Effector memory CD8-positive, alpha-beta T cell (primary cell): ENCODE measurements at places on chromosomes 3 and 15.

GRCh38 chr15:55237219-55238130 lies 40.7 kb upstream of the RSL24D1 start:
- no peak for DNase-seq

DNA sequence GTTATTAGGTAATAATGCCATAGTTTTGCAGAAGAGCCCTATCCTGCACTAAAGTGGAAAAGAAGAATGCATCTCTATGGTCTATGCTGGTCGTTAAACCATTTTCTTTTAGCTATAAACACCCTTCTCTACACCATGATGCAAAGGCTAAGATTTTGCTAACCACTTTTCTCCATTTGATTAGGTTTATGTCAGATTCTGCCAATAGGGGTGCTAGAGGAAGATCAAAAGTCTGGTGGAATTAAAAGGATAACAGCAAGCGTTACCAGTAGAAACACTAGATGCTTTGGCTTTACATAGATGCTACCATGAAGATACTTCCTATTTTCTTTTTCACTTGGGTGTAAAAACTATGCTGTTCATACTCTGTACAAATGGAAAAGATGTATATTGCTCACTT lies 669.8 kb upstream of the ARPP21 start:
- no peak for DNase-seq

- no peak for DNase-seq
Observed at GRCh38 chr3:124557433-124558232, 172.6 kb upstream of the UMPS start.

- no peak for DNase-seq
Observed at GRCh38 chr15:44715142-44715796, 4.0 kb downstream of the B2M start.

- DNase-seq: no peak
Observed at GRCh38 chr3:10228248-10228950, 19.9 kb upstream of the TATDN2 start.

GRCh38 chr15:90818251-90819210 lies 49.9 kb upstream of the FURIN start:
- DNase-seq: no peak

DNA sequence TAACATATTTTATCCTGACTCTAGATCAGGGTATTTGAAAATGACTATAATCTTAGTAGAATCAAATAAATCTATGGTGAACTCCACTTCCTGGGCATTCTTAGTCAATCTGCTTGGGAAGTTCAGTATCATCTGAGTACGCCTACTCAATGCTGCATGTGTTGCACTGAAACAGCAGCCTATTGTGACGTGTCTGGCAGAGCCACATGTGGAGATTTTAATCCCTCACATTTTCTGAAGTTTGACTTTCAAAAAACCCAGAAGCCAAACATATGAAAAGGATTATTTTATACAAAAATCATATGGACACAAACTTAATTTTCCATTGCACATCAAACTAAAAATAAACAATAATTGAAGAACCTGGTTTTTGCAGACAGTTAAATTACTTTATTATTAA lies 798.3 kb downstream of the ROBO1 start:
- DNase-seq: no peak

DNA sequence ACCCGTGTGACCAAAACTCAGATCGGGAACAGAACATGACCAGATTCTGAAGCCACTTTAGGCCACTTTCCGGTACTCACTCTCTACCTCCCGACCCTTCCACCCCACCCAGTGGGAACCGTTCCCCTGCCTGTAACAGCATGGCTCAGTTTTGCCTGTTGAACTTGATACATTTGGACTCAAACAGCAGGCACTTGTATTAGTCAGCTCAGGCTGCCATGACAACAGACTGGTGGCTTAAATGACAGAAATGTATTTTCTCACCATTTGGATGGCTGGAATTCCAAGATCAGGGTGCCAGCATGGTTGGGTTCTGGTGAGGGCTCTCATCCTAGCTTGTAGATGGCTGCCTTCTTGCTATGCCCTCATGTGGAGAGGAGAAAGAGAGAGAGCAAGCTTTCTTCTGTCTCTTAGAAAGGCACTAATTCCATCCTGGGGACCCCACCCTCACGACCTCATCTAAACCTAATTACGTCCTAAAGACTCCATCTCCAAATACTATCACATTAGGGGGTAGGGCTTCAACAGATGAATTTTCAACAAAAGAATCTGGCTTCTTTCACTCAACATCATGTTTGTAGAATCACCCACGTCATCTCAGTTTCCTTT lies 9.3 kb upstream of the SSUH2 start:
- DNase-seq: no peak

- no peak for DNase-seq
Observed at GRCh38 chr3:153734777-153735551, 386.2 kb upstream of the ARHGEF26 start.

DNA sequence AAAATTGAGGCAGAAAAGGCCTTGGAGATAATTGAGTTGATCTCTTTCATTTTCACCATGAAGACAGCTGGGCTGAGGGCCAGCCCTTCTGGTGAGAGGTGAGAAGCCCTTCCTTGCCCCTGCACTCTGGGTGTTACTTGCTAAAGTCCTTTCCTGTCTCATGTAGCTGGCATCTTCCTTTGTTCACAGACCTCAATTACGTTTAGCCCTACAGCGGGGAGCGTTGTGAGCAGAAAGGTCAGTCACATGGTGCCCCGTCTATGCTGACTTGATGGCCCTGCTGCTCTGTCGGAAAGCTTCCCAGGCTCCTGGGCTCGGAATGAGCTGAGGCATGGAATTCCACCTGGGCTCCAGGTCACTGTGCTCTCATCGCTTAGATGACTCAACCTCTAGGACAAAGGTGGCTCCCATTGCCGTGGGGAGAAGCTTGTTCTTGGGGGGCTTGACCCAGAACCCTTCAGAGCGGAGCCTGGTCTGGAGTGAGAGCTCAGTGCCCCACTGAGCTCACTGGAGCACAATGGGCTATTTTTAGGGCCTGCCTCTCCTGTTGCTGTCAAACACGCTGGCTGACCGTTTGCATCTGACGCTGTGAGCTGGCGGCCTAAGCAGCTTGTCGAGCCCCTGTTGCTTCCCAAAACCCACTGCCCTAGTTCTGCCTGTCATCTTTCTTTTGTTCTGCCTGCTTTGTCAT lies 47.0 kb downstream of the RPLP1 start:
- no peak for DNase-seq

DNA sequence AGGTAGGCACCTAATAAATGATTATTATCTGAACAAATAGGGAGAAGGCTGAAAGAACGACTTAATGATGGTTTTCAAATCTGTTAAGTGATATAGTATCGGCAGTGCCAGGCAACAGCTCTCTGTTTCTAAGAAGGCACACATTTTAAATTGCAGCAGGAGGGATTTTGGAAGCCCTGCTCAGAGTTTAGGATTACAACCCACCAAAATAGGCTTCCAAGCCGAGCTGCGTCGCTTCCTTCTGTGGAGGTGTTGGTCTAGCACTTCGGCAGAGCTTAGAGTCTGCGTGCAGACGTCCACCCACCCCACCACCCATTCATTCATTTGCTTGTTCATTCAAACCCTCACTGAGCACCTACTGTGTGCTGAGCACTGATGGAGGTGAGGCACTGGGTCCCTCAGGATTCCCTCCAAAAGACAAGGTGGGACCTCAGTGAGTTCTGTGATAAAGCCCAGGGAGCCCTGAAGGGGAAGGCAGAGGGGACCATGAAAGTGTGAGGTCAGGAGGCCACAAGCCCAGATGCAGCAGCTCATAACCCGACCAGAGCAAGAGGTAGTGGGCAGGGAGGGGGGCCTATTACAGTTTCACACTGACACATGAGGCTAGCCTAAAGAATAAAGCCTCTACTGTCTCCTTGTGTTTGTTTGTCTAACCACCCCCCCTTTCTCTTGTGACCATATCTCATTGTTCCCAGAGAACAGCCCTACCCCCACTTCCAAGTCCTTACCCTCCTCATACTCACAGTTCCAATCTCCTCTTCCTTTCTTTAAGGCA lies 8.9 kb downstream of the ADCY5 start:
- DNase-seq: no peak

- DNase-seq: no peak
Observed at GRCh38 chr15:70142322-70143191, 44.8 kb upstream of the TLE3 start.

- DNase-seq: no peak
Observed at GRCh38 chr15:82018201-82018600, 27.6 kb downstream of the MEX3B start.

DNA sequence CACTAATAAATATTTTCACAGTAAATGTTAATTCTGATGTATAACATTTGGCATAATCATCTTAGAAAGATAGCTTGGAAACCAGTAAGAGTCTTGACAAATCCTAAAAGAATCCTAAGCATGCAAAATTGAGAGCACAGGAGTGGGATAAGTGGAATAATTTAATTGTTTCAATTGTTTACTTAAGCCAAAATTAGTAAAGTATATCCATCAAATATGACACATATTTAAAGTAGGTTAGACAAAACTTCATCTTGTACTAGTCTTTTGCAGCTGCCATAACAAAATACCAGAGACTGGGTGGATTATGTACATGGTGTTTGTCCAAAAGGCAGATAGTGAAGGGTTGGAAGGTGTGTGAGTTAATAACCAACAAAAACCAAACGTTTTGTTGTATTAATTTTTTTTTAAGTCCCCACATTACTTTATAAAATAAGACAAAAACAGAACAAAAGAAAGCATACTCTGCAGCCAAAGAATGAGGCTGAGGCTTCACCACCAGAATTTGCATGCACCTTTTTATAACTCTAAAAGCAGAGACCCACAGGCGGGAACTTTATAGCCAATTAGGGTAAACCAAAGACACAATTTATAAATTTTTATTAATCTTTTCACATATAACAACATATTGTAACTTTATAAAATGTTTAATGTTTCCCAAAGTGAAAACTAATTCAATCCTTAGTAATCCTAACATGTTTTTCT lies 41.9 kb upstream of the CD200R1L start:
- DNase-seq: no peak

GRCh38 chr3:72182206-72182605 lies 397.3 kb upstream of the PROK2 start:
- DNase-seq: no peak

GRCh38 chr3:19173945-19174344 lies 25.6 kb downstream of the KCNH8 start:
- DNase-seq: no peak

- DNase-seq: no peak
Observed at GRCh38 chr3:58874248-58874741, 175.5 kb downstream of the CFAP20DC start.

DNA sequence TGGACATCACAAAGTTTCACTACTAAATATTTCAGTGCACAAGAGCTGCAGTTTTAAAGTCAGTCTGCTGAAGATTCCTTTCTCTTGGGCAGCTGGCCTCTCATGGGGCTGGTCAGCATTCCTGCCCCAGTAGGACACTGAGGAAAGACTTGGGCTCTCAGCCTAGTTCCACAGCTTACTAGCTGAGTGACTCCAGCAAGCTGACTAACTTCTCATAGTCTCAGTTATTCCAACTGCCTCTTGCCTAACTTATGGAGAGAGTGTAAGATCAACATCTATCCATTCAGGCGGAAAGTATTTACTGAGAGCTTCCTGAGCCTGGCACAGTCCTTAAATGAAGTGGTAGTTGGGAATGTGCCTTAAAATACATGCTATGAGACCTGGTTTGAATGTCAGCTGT lies 27.0 kb downstream of the TM4SF4 start:
- no peak for DNase-seq

DNA sequence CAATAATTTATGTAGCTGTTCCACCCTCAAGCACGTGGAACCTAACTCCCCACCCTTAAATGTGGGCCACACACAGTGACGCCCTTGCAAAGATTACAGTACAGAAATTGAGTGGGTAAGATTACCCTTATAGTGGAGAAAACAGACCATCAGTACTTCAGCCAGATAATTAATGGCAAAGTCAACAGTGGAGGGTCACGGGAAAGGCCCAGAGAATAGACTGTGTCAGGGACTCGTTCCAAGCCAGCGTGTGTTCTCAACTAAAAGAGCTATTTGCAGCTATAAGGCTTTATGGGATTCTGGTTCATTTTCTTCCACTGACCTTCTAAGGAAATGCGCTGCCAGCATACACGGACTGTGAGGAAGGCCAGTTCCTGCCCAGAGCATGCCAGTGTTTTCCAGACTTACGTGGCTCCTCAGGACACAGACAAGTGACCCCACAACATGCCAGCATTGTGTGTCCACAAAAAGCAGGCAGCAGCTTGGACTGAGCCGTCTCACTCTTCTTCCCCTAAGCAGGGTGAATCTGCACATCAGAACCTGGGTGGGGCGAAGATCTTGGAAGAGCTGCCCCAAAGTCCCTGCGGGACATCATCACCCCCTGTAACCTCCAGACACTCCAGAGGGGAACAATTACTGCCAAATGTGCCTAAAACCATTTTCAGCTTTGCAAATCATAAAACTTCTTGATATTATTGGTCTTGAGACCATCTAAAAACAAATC lies 428.5 kb downstream of the OCA2 start:
- DNase-seq: no peak

- DNase-seq: no peak
Observed at GRCh38 chr3:189094539-189094938, 77.2 kb upstream of the TPRG1 start.

DNA sequence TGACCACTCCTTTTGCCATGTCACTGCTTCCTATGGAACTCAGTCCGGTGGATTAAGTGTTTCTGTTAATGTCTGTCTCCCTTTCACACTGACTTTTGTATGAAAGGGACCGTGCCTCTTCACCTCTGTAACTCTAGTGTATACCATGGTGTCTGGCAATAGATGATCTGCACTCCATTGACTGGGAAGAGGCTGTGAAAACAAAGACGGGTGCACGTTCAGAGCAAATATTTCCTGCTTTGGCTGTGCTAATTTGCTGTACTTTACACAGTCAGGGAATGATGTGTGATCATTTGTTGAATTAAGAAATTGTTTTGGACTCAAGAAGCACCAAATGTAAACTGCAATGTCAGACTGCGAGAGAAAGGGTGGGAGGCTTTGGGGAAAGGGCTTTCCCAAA lies 315.2 kb downstream of the RORA start:
- DNase-seq: no peak

GRCh38 chr15:39807791-39808190 lies 25.1 kb upstream of the FSIP1 start:
- no peak for DNase-seq

- DNase-seq: no peak
Observed at GRCh38 chr3:134282659-134283047, 32.0 kb upstream of the RYK start.
